ENCODE measurements at places on chromosomes 3 and 15.

- DNase-seq, result no peak
Observed at GRCh38 chr3:72892081-72892775, 4.4 kb downstream of the GXYLT2 start.

DNA sequence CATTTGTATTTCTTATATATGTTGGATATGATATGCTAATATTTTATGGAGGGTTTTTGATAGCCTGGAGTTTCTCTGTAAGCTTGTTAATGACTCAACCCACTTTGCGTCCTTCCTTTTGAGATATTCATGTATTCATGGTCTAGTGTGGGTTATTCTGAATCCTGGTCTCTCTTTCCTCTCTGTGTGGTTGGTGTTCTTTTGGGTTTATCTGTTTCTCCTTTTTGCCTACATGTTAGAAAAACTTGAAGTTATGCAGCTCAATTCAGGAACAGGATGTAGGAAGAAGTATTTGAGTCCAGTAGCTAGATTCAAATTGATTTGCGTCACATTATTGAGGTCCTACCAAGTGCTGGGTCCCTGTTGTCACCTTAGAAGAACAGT is 28.1 kb downstream of the CMTM7 start:
- no peak for DNase-seq

DNA sequence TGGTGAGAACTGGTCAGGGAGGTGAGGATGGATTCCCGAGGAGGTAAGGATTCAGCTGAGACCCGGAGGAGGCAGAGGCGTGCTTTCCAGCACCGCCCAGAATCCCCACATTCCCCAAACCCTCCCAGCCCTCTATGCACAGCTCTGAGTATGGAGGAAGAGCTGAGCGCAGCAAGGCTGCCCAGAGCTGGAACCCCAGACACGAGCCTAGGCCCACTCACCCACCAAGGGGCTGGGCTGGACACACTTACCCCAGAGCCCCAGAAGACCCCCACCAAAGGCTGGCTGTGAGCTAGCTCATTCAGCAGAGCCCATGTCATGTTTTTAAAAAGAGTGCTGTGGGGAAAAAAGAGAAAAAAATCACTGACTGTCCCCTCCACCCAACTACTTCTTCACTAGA is 271.5 kb downstream of the XXYLT1 start:
- no peak for DNase-seq

DNA sequence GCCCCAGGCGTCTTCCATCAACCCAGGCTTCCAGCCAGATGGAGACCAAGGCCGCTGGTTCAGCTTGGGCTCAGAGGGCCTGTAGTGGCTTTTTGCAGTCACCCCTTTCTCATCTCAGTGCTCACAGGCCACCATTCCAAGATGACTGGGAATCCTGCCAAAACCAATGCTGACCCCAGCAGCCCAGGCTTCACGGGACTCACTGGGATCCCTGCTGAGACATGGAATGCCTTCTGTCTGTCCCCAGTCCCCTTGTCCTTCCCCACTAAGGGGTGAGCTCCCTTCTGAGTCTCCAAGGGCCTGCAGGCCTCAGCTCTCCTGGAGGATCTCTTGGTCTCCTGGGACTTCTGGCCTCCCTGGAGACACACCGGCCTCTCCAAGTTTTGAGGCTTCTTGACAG is 77.4 kb upstream of the SEC13 start:
- DNase-seq, result no peak

Data from stimulated activated CD4-positive, alpha-beta T cell treated with anti-CD3 and anti-CD28 coated beads, Interleukin-4, amount 100 ng/mL, for 4 hours (primary cell).